ENCODE measurements at places on chromosomes 7 and 10.

DNA sequence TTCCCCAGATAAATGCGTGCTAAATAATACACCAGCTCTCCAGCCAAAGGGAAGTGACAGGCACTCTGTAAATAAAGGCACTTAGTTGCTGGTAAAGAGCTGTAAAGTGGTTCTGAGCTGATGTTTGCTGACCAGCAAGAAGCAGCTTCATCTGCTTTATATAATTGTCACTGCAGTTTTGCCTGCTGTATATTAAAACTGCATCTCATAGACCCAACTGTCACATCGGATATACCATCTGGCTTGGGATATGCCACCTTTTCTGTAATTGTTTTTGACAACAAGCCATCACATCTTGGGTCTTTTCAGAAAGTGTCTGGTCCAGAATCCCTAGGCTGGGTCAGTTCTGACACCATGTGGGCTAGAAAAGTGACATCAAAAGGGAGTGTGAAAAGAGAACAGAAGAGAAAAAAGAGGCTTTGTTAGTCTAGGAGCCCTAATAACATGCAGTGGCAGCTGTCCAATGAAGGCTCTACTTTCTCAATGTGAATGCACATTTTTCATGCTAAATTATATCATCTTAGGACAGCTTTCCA, 697.6 kb downstream of the KCNMA1 start:
- H3K27ac ChIP-seq, result no peak overlapping the region
- H3K4me3 ChIP-seq, result no peak overlapping the region
- H3K27me3 ChIP-seq, result peaks cover 59% of the 10 kb centered on the region
- no peak for DNase-seq

DNA sequence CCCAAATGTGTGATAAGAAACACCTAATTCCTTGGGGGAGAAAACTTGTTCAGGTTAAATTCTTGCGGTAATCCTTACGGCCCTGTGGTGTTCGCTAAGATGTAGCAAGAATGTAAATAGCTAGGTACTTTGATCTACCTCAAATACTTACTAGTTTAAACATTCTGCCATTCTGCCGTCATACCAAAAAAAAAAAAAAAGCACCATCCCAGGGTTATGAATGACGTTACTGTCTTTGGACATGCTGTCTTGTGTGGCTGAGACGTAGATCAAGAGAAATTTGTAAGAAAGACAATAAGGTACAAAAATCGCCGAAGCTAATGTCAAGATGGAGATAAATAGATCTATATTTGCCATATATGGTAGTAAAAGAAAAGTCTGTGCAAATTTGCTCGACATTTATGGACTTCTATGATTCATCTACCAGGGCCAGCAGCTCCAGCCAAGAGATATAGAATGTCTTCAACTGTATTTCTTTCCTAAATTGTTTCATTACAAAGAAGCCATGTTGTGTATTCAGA, 195.6 kb downstream of the CUX1 start:
- peaks cover 12% of the 10 kb centered on the region for H3K4me1 ChIP-seq
- no peaks in the 10 kb centered on the region for H3K27me3 ChIP-seq
- no peak for DNase-seq
- no peak overlapping the region for H3K27ac ChIP-seq
- no peak overlapping the region for H3K4me3 ChIP-seq
- no peaks in the 10 kb centered on the region for H3K36me3 ChIP-seq

DNA sequence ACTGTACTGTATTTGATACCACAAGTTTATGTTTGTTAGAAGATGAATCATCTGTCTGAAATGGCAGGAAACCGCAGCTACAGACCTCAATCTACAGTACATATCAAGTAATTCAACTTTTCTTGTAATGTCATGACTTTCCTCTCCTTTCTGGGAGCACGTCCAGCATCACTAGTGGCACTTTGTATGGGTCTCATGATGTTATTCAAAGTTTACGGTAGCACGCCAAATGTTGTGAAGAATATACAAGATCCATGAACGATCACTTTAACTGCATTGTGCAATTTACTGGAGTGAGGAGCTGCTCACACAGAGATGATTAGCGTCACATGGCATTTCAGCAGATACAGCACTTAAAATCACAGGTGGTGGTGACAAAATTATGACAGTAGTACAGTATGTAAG, 257.8 kb upstream of the GNAI1 start:
- no peaks in the 10 kb centered on the region for H3K36me3 ChIP-seq
- H3K27me3 ChIP-seq, result no peaks in the 10 kb centered on the region
- H3K4me1 ChIP-seq, result peaks cover 8% of the 10 kb centered on the region
- DNase-seq, result peak; percentile 16
- H3K27ac ChIP-seq, result no peak overlapping the region
- no peak overlapping the region for H3K4me3 ChIP-seq

- H3K4me3 ChIP-seq, result no peak overlapping the region
- peaks cover 40% of the 10 kb centered on the region for H3K27me3 ChIP-seq
- H3K4me1 ChIP-seq, result no peaks in the 10 kb centered on the region
- DNase-seq, result no peak
Measured at GRCh38 chr7:151319189-151319588, 22.4 kb upstream of the NUB1 start.

- H3K36me3 ChIP-seq, result no peaks in the 10 kb centered on the region
- no peaks in the 10 kb centered on the region for H3K4me1 ChIP-seq
- H3K27ac ChIP-seq, result no peak overlapping the region
- H3K27me3 ChIP-seq, result no peaks in the 10 kb centered on the region
- no peak overlapping the region for H3K4me3 ChIP-seq
- no peak for DNase-seq
Measured at GRCh38 chr10:127338399-127339110, 142.2 kb upstream of the INSYN2A start.

DNA sequence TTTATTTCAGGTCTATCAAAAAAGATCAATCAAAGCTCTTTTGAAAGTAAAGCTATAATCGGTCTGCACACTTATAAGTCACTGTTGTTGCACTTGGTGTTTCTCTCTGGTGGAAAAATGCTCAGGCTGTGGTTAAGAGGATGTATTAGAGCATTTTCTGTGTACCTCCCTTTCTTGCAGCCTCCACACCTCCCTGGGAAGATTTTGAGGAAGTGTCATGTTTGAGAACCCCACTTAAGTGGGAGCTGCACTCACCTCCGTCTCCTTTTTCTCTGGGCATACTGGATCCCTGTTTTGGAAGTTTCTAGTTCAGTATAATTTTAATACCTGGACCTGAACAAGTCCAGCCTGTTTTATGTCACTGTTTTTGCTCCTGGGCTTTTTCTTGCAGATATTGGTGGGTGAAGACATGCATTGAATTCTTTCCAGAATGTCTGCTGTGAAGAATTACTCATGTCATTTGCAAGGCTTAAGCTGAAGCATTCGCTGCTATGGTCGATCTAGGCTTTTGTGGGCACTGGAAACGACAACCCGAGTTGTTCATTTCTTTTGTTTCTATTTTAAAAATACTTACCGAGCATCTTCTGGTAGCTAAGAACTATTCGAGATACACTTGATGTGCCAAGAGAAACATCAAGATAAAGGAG, 36.6 kb downstream of the TCF7L2 start:
- H3K27ac ChIP-seq, result no peak overlapping the region
- H3K36me3 ChIP-seq, result peaks cover 6% of the 10 kb centered on the region
- peaks cover 21% of the 10 kb centered on the region for H3K4me1 ChIP-seq

GRCh38 chr10:80569131-80569895, 31.6 kb downstream of the SH2D4B start:
- no peaks in the 10 kb centered on the region for H3K4me1 ChIP-seq
- H3K4me3 ChIP-seq, result no peak overlapping the region
- DNase-seq, result no peak
- H3K27ac ChIP-seq, result no peak overlapping the region

GRCh38 chr7:44275957-44276570, 49.3 kb downstream of the CAMK2B start:
- H3K4me1 ChIP-seq, result no peaks in the 10 kb centered on the region
- no peak overlapping the region for H3K4me3 ChIP-seq
- H3K27ac ChIP-seq, result no peak overlapping the region

DNA sequence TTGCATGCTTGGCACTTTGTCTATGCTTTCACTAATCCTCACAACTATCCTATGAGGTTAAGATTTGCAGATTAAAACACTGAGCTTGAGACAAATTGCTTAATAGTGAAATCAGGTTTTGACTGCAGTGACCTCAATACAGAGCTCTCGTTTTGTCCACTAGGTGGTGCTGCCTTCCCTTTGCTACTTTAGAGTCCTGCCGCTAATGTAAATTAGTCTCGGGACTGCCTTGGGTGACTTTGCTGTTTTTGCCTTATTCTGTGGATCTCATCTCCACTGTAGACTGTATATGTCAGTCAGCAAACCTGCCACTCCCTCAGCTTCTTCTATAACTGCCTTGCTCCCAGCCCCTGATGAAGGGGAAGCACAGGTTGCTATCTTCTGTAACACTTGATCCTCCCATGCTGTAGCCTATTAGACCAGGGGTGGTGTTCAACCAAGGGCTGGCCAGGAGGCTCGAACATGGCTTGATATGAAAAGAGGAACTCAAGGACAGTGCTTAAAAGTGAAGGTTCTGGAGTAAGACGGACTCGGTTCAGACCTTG, 26.0 kb downstream of the ASB4 start:
- no peaks in the 10 kb centered on the region for H3K36me3 ChIP-seq
- no peaks in the 10 kb centered on the region for H3K27me3 ChIP-seq
- no peaks in the 10 kb centered on the region for H3K4me1 ChIP-seq
- DNase-seq, result peak; percentile 53
- H3K27ac ChIP-seq, result no peak overlapping the region

Data from Calu3 (cell line).